GM04504 (cell line): ENCODE measurements at places on chromosomes 2 and 18.

DNA sequence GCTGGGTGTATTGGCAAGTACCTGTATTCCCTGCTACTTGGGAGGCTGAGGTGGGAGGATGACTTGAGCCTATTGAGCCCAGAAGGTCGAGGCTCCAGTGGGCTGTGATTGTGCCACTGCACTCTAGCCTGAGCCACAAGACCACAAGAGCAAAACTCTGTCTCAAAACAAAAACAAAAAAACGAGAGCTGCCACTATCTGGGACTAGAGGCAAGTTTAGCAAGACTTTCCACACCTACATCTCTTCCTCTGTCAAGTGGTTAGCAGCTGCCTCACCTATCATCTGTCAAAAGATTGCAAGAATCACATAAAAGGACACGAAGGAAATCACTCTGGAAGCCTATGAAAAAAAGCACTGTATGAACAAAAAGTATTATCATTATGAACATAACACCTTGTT lies 55.2 kb upstream of the RIOK3 start:
- no peak for DNase-seq

DNA sequence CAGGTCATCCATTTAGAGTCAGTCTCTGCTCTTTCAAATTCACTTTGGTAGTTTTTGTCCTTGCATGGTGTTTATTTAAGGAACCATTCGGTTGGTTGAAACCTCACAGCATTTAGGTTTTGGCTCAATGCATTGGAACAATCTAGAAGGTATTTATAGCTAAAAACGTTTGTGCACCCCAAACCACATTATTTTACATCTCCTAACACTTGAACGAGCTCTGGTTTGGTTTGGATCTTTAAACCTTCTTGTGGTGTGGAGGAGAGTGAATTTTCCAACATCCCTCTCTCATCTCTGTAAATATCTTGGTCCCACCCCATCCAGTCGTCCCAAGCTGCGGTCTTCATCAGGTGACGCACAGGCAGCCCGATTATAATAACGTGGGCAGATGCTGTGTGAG lies 287.9 kb downstream of the LPIN1 start:
- DNase-seq: no peak

DNA sequence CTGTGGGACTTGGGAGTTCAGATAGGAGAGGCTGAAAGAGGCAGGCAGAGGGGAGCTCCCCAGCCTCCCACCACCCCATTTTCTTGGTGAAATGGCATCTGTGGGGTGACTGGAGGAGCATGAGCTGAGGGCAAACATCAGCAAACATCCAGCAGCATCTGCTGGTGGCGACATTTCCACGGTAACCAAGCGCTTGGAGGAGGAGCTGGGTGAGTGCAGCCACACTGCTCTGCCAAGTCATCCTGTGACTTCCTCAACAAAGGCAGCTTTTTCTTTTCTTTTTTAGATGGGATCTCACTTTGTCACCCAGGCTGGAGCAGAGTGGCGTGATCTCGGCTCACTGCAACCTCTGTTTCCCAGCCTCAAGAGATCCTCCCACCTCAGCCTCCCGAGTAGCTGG lies 5.6 kb downstream of the TXNL4A start:
- no peak for DNase-seq

GRCh38 chr2:65549257-65549627 lies 116.8 kb upstream of the SPRED2 start:
- DNase-seq: no peak

GRCh38 chr2:195505701-195506100 lies 151.3 kb upstream of the SLC39A10 start:
- no peak for DNase-seq

GRCh38 chr2:62596061-62596921 lies 90.3 kb upstream of the TMEM17 start:
- peak; percentile 83 for DNase-seq

- no peak for DNase-seq
Measured at GRCh38 chr18:55265984-55266383, 306.7 kb upstream of the CCDC68 start.
